ENCODE measurements at places on chromosomes 16 and 17.
A peak's percentile ranks its signal among the peaks of the same experiment; 100 is the strongest.

GRCh38 chr17:50134206-50135110, 4.5 kb upstream of the SAMD14 start:
- DNase-seq: peak; percentile 82

DNA sequence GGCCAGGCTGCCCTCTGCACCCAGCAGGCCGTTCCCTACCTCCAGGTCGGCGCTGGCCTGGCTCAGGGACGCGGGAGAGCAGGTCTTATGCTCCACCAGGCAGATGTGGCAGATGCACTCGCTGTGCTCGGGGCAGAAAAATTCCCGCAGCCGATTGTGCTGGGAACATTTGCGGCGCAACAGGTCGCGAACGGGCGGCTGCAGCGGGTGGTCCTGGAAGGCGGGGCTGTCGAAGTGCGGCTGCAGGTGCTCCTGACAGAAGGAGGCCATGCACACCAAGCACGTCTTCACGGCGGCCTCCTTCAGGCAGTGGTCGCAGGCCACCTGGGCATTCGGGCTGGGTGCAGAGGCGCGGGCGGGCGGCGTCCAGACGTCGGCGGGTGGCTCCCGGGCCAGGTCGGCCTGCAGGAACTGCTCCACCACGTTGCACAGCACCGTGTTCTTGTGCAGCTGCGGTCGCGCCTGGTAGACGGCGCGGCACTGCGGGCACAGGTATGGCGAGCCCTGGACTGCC, 439 bp downstream of the TRIM25 start:
- no peak for DNase-seq

DNA sequence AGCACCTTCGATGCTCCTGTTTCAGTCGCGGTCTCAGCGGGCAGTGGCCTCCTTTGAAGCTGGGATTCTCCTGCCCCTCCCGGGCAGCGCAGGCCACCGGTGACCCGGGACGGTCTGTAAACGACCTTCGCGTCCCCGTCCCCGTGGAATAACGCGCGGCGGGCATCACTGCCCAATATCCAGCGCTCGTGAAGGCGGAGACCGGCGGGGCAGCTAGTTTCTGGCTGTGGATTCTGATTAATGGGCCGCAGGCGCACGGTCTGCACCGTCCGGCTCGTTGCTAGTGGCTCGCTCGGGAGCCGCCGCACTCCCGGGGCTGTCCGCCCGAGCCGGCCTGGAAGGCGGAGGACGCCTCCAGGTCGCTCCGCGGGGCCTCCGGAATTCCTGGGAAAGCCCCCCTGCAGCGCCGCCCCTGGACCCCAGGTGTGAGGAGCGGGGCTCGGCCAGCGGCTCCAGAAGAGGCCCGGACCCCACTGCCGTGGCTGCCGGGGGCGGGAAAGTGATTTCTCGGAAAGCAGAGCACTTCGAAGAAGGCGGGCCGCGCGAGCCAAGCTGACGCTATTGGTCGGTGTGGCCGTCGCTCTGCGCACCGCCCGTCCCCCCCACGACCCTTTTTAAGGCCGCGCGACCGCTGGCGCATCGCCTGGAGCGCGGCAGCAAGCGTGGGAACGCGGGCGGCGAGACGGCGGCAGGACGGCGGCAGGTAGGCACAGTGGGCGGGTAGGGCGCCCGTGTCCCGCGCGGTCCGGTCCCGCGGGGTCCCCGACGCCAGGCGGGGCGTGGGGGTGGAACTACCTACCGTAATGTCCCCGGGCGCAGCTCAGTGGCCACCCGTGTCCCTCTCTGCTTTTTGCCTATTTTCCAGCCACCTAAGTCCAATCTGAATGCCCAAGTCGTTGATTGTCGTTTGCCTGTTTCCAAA, at the start of gene IRF8:
IRF8 (plus strand) TSS at position 642 of the 922 bp plus-strand sequence. CDS start 3,854 bp downstream, outside the sequence.
- DNase-seq: peak; percentile 90

DNA sequence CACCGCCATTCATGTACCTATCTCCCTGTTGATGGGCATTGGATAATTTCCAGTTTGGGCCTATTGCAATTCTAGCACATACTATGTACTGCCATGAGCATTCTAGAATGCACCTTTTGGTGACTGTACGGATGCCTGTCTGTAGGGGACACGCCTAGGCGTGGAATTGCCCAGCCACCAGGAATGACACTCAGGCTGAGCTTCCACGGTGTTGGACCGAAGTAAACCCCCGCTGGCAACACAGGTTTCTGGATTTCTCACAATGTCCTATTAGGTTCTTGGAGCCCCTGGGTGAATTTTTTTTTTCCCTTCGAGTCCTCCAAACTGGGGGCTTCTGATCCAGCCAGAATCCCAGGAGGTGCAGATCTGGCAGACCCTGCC, 146.6 kb downstream of the IRF8 start:
- DNase-seq: no peak

- no peak for DNase-seq
Measured at GRCh38 chr17:73371285-73371684, 59.5 kb upstream of the CDC42EP4 start.

DNA sequence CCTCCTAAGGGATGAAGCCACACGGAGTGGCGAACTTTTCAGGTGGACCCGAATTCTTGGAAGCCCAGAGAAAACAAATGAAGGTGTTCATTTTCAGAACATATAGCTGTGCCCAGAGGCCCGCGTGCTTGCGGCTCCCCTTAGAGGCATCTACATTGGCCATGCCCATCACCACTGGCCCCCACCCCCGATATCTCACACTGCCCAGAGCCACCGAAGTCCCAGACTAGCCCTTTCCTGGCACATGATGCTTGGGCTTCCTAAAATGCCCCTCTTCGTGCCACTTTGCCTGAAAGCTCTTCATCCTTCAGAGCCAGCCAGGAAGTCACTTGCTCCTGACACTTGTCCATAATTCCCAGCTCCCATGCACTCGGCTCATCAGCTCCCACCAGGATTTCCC, 2.1 kb upstream of the HEXIM1 start:
- DNase-seq: no peak

- peak; percentile 73 for DNase-seq
Measured at GRCh38 chr17:1639549-1640180, 5.9 kb downstream of the SCARF1 start.

- no peak for DNase-seq
Measured at GRCh38 chr17:46064460-46064859, 65.4 kb downstream of the STH start.

GRCh38 chr17:60641810-60642220, 35.8 kb upstream of the BCAS3 start:
- DNase-seq: peak; percentile 87

DNA sequence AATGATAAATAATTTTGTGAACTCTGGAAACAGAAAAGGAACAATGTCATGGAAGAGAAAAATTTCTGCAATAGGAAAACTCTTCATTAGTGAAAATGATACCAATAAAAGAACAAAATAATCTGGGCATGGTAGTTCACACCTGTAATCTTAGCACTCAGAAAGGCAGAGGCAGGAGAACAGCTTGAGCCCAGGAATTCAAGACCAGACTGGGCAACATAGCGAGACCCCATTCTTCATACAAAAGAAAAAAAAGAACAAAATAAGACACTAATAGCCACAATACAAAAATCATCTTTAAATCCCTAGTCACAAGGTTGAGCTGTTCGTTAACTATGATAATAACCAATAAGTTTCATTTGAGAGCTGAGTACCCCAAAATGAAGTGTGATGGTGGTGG, 8.6 kb downstream of the POLG2 start:
- no peak for DNase-seq

DNA sequence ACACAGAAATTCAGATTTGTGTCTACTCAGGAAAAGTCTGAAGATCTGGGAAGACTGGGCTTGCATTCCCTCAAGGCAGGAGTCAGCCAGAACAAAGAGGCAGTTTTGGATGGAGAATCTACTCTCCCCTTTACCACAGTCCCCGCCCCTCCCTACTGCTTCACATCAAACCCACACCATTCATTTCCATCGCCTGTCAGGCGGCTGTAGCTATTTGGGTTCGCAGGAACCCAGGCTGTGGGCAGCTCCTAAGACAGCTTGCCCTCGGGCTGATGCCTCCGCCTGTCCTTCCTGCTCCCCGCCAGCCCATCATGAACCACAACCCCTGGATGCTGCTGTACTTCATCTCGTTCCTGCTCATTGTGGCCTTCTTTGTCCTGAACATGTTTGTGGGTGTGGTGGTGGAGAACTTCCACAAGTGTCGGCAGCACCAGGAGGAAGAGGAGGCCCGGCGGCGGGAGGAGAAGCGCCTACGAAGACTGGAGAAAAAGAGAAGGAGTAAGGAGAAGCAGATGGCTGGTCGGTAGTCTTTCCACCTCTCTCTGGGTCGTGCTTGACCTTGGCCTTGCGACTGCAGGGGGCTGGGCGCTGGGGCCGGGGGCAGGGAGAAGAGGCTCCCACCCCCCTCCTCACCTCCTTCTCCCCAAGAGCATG, 27.0 kb upstream of the ABCC3 start:
- no peak for DNase-seq

GRCh38 chr16:9458816-9459215, 367.4 kb downstream of the HAPSTR1 start:
- DNase-seq: no peak

- peak; percentile 52 for DNase-seq
Measured at GRCh38 chr16:87877942-87878507, 8.7 kb upstream of the SLC7A5 start.

- DNase-seq: peak; percentile 62
Measured at GRCh38 chr17:75182319-75182568, 515 bp downstream of the SUMO2 start.

- DNase-seq: no peak
Measured at GRCh38 chr17:39709998-39710964, 10.4 kb downstream of the ERBB2 start.

DNA sequence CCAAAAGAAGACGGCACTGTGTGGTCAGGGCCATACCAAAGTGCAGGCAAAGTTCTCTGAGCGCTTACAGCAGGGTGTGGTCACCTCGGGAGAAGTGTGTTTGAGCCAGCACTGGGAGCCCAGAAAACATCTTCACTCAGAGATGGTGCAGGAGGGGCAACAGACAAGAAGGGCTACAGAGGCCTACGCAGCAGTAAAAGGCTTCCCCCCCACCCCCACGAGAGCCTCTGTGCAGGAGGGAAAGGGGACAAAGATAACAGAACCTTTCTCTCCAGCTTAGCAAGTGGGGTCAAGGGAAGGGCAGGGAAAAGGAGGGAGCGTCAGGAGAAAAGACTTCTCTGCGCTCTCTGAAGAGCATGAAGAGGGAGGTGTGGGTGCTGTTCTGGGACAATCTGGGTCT, 2.8 kb downstream of the VAT1 start:
- no peak for DNase-seq

All from islet precursor cell (in vitro differentiated cells).